MG63 (cell line): ENCODE measurements at places on chromosomes 6 and 20. TPM values are rescaled to one million over a fixed set of nuclear protein-coding genes. Genes with fewer than 3 reads are reported as not detected.

TBXT gene
- not detected in 2 replicates for total RNA-seq

DNA sequence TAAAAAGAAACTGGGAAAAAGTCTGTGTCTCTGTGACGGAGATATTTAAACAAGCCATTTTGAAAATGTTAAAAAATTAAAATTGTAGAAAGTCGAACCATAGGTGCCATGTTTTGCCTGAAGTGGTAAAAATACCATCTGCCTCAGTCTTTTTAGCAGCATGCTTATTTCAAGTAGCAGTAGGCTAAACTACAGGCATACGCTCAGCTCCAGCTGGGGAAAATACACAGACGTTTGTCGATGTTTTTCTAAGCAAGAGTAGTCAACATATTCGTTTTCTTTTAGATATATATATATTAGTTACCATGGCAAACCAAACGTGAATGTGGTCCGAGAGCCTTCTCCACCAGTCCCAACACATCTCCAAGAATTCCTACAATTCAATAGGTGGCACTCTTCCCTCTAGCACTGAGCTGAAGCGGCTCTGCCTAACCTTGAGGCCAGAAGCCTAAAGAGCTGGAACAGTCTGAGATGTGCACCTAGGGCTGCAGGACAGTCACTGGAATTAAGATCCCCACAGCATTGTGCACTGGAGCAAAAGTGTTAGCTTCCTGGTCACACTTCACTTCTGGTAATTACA, 70.2 kb upstream of the BEND3 start:
- DNase-seq: no peak

GRCh38 chr20:10218536-10219451, at the start of gene SNAP25:
SNAP25 (plus strand) TSS chr20:10218830; CDS start chr20:10275492, 56,662 bp downstream.
- DNase-seq: peak; percentile 26

- DNase-seq: no peak
Measured at GRCh38 chr20:59403962-59404314, 103.5 kb downstream of the EDN3 start.

- no peak for DNase-seq
Measured at GRCh38 chr20:1897965-1898464, 2.8 kb downstream of the SIRPA start.

DNA sequence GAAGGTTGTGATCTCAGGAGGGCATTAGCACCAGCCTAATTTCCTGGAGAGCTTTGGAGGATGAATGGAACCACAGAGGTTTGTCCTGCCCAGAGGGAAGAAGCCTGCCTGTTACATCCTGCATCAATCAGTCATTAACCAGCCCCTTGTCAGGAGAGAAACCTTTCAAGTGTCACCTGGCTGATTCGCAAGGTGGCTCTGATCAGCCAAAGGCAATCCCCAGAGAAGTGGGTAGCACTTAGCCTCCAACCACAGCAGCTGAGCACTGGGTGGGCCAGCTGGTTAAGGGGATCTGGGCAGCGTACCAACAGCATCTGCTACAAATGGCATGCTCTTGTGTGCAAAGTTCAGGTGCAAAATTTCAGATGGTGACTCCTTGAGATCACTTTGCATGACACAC, 26.9 kb downstream of the ANKEF1 start:
- no peak for DNase-seq

- DNase-seq: no peak
Measured at GRCh38 chr20:32991383-32991782, 12.8 kb downstream of the SUN5 start.

GRCh38 chr6:63813566-63814120, 178.0 kb downstream of the PHF3 start:
- no peak for DNase-seq

DNA sequence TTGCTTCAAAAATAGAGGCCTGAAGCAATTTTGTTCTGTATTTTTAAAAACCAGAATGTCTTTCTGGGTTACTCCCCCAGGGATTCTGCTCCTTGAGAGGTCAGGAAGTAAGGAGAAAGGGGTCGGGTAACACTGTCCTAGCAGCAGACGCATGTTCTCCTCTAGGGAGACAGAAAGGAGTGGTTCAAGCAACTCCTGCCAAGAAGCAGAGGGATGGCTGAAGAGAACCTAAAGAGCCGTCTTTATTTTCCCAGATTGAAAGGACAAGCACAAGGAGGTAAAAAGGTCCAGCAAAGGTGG, 58.0 kb upstream of the SLC4A11 start:
- DNase-seq: no peak
